ENCODE measurements at places on chromosomes 7 and 10.

- no peak for DNase-seq
Measured at GRCh38 chr7:121266307-121266894, 62.4 kb upstream of the WNT16 start.

- no peak for DNase-seq
Measured at GRCh38 chr7:129279757-129280156, 54.9 kb downstream of the AHCYL2 start.

DNA sequence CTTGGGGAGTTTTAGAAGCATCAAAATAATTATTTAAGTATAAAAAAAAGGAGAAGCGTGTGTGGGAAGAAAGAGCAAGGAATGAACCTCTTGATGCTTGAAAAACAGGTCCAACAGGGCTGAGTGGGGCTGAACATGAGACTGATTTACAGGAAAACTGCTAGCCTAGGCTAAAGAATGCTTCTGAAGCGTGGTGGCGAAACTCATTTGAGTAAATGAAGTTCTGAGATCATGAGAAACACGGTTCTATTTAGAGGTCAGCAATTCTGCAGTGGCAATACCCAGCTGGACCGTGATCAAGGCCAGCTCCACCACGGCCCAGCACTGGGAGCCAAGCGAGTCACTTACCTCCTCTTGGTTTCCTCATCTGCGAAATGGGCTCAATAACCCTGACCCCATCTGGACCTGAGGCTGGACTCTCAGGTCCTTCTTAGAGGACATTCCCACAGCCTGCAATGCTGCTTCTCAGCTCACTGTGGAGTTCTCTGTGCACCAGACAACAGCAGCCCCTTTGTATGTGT is 140.1 kb upstream of the ADAM12 start:
- DNase-seq = no peak

GRCh38 chr10:95406651-95407280 is 116.0 kb upstream of the PDLIM1 start:
- DNase-seq = no peak

DNA sequence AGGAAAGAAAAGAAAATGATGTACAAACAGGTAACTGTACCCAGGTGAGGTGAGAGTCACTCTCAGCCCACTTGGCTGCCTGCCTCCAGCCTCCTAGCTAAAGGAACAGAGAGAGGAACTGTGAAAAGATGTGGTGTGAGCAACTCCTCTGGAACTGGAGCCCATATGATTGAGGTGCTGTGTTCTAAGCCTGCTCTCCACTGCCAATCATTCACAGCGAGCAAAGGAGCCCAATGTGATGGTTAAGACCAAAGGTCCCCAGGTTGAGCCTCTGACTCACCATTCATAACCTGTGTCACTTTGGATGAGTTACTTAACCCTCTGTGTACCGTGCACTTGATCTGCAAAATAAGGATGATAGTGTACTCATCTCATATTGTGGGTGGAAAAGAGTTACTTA is 868.1 kb upstream of the AUTS2 start:
- no peak for DNase-seq

DNA sequence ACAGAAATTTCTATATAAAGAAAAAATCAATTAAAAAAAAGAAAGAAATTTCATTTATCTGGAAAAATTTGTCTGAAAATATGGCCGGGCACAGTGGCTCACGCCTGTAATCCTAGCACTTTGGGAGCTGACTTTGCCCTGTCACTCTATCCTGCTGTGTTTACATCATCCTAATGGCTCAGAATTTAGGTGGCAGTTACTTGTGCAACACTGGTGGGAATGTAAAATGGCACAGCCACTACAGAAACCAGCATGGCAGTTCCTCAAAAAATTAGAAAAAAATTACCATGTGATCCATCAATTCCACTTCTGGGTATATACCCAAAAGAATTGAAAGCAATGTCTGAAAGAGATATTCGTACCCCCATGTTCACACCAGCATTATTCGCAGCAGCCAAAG is 405.2 kb upstream of the AUTS2 start:
- no peak for DNase-seq

- no peak for DNase-seq
Measured at GRCh38 chr7:80216996-80217842, 82.6 kb downstream of the GNAI1 start.

GRCh38 chr7:155860840-155861479 is 48.7 kb upstream of the SHH start:
- peak; percentile 33 for DNase-seq

- DNase-seq = peak; percentile 53
Measured at GRCh38 chr7:14836571-14837189, 65.9 kb downstream of the DGKB start.

- DNase-seq = no peak
Measured at GRCh38 chr7:84247591-84247990, 53.0 kb upstream of the SEMA3A start.

GRCh38 chr7:135355377-135356048 is 121.9 kb downstream of the STRA8 start:
- no peak for DNase-seq

- DNase-seq = no peak
Measured at GRCh38 chr7:88480896-88481295, 174.2 kb upstream of the STEAP4 start.

- no peak for DNase-seq
Measured at GRCh38 chr7:28433699-28434219, 21.4 kb downstream of the CREB5 start.

GRCh38 chr10:33113466-33113865 is 155.4 kb upstream of the ITGB1 start:
- DNase-seq = no peak

- DNase-seq = peak; percentile 79
Measured at GRCh38 chr10:71964743-71965515, 734 bp downstream of the CHST3 start.

DNA sequence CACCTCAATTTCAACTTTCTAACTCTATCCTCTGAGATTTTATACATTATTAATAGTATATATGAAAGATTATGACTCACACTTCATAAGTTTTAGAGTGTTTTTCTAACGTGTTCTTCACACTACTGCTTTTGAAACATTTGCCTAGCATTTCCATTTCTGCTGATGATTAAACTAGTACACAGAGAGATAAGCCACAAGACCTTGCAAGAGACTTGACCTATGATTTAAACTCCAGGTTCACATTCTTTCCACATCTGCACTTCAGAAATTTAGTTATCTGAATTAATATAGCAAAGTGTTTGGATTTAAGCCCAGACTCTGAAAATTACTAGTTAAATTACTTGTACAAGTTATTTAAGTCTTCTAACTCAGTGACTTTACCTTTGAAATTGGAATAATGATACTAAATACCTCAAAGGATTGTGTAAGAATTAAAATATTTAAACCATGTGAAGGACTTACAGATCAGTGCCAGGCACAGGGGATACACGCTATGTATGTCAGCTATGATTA is 66.6 kb downstream of the PCLO start:
- no peak for DNase-seq

- no peak for DNase-seq
Measured at GRCh38 chr7:128030654-128031611, at the start of gene LRRC4. LRRC4 (minus strand) TSS chr7:128031437; CDS start chr7:128030640, 797 bp downstream.

DNA sequence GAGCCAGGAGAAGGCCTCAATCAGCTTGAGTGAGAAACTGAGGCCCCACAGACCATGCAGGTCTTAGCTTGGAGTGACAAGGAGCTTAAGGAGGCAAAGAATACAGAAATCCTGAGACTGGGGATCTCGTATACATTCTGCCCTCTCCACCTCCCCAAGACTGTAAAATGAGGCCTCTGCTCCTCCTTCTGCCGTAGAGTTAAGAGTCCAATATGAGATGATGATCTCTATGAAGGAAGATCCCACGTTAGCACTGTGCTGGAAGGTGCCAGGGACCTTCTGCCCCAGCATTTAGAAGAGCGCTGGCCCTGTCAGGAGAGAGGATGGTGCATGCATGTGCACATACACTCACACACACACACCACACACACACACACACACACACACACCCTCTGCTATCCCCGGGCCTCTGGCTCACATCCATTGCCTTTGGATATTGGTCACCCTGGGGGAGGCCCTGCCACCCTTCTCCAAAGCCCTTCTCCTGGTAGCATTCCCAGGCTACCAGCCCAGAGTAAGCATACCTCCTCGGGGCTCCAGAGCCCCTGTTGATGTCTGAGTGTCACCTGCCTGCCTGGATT is 15.0 kb downstream of the ZCCHC24 start:
- DNase-seq = no peak

- DNase-seq = peak; percentile 51
Measured at GRCh38 chr7:23106057-23106822, 655 bp downstream of the KLHL7 start.

DNA sequence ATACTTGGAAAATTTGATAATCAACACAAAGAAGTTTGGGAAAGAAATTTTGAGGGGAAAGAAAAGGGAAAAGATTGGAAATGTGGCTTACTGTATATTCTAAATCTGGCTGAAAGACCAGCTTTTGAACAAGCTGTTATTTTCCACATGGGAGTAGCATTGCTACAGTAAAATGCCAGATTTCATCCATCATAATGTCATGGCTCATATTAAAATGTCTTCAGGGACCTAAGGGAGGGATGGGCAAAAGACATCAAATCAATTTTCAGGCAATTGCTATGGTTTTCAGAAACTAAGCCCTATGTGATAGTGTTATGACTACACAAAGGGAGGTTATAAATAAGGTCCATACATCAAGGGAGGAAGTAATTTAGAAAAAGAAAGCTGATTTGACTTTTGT is 1116.9 kb upstream of the CELF2 start:
- no peak for DNase-seq

DNA sequence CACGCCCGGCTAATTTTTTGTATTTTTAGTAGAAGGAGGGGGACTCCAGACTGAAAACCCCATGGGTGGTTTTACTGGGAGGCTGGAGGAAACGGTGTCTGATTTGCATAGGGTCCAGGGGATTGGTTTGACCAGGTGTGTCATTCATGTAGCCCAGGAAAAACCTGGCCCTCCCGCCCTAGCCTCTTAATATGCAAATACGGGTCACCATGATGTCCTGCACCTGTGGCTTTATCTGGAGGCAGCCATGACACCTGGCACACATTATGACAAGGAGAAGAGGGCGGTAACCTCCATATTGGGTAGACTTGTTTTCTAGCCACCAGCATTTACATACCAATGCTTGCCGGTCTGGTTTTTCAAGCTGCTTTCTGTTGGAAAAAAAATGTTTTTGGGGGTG is 68.0 kb downstream of the TRIL start:
- no peak for DNase-seq

GRCh38 chr10:17817316-17817715 is 8.2 kb downstream of the MRC1 start:
- no peak for DNase-seq

DNA sequence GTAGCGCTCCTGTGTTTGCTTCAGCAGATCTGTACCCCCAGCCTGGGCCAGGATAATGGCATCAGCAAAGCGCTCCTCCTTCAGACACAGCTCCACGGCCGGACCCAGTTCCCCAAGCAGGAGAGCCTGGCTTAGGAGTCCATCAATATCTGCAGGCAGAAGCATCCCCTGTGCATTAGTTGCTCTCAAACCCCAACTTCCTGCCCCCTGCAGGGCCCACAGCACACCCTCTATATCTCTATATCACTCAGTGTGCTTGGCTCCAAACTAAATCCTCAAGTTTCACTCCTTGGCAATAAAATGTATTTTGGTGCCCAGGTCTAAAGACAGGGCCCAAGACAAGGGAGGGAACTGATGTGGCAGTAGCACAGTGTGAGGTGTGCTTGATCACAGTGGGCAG is 21.6 kb downstream of the SEC31B start:
- no peak for DNase-seq

DNA sequence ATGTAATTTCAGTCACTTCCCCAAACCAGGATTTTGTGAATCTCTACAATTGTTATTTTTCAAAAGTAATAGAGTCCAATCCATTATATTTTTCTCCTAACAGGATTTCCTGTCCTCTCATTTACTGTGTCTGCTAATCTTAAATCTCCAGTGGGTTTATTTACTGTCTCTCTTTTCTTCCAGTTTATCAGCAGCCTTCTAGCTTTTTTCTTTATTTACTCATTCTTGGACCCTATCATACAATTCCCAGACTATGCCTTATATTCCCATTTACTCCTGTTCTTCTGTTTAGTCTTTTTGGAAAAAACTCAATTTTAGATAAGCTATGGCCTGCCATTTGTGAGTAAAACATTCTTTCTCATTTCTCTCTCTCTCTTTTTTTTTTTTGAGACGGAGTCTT is 94.7 kb downstream of the STK31 start:
- DNase-seq = no peak

DNA sequence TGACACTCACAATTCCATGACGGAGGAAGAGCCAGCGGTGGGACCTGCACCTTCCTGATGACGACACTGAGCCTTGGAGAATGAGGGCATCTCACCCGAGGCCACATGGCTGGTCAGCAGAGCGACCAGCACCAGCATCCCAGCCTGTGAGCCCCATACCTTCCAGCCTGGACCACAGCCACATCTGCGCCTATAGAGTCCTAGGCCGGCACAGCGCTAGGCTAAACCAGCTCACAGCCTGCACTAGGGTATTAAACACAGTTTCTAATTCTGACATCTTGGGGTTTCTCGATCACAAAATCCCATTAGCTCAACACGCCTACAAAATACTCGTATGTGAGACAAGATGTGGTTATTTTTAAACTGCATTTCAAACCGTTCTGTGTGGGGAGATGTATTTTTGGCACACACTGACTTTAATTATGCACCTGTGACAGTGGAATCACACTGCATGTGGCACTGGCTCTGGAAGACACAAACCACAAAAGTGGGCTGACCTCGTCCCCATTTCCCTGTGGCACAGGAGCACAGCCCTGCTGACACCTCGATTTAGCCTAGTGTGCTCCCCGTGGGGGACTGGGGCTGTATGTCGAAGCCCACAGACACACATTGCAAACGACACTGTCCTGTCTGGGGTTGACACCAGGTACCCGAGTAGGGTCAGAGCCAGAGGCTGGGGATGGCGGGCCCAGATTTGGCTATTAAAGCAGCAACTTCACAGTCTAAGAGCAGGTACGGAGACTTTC is 32.5 kb downstream of the CPXM2 start:
- no peak for DNase-seq

DNA sequence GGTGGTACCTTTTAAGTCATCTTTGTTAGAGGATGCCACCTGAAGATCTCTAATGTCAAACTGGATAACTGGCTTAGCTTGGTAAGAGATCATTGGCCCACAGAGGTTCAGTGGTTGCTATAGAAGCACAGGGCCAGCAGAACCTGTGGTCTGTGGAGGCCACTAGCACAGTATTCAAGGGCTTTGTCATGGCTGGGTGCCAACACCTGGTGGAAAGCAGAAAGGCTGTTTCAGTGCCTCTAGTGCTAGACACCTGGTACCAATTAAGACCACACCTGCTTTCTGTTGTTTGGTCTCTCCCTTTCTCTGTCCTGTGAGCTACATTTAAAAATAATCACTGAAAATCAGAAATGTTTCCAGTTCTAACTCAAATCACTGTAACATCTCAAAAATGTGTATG is 10.0 kb upstream of the PCGF5 start:
- no peak for DNase-seq

DNA sequence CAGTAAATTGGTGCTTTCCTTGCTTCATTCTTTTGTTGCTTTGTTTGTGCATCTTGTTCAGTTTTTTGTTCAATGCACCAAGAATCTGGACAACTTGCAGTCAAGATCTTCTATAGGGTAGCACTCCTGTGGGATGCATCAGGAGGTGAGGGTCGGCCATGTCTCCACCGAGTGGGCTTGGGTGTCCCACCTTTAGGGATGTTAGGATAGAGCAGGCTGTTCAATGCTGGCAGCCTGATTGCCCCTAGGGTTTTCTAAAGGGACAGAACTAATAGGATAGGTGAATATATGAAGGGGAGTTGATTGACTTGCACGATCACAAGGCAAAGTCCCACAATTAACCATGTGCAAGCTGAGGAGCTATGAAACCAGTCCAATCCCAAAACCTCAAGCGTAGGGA is 109.9 kb downstream of the GLRX3 start:
- no peak for DNase-seq

GRCh38 chr7:34371922-34372321 is 286.1 kb upstream of the NPSR1 start:
- no peak for DNase-seq

GRCh38 chr7:1054861-1055450 is 10.6 kb downstream of the GPR146 start:
- DNase-seq = no peak

All from H54 (cell line).